Activated CD8-positive, alpha-beta T cell treated with anti-CD3 and anti-CD28 coated beads, Interleukin-2, amount 10 ng/mL, durations not matched to agents 7 days and 5 days (primary cell): ENCODE measurements at places on chromosomes 6 and 20. TPM values are rescaled to one million over a fixed set of nuclear protein-coding genes. Genes with fewer than 3 reads are reported as not detected.

C20orf204 gene
- total RNA-seq: 6.4 TPM

ALDH5A1 gene
- 4.8 TPM for total RNA-seq

CD109 gene
- 4.4 TPM for total RNA-seq

RAB22A gene
- 16.0 TPM for total RNA-seq

OR12D3 gene
- not detected for total RNA-seq

FGD2 gene
- 10.1 TPM for total RNA-seq

PTCRA gene
- not detected for total RNA-seq

TMEM74B gene
- total RNA-seq: 1.1 TPM

OR2H2 gene
- total RNA-seq: not detected

GPR6 gene
- not detected for total RNA-seq

TDRD6 gene
- not detected for total RNA-seq

TRIM10 gene
- total RNA-seq: not detected

PAX1 gene
- not detected for total RNA-seq

SCRT2 gene
- total RNA-seq: not detected

EYS gene
- total RNA-seq: not detected

TMEM244 gene
- not detected for total RNA-seq

CTSZ gene
- 42.4 TPM for total RNA-seq

TRIM31 gene
- not detected for total RNA-seq

SNRNP48 gene
- total RNA-seq: 19.7 TPM

ADGRF5 gene
- total RNA-seq: not detected

CHRNA4 gene
- not detected for total RNA-seq

HDGFL1 gene
- total RNA-seq: not detected

EFCAB8 gene
- total RNA-seq: 1.5 TPM

HLA-DOA gene
- 3.3 TPM for total RNA-seq

LY6G6C gene
- 0.26 TPM for total RNA-seq

SKIC2 gene
- total RNA-seq: 73.4 TPM

DDO gene
- not detected for total RNA-seq

ZNF334 gene
- 1.1 TPM for total RNA-seq

BTBD9 gene
- 9.4 TPM for total RNA-seq

C6orf118 gene
- not detected for total RNA-seq

FHL5 gene
- total RNA-seq: not detected

TRIM40 gene
- total RNA-seq: not detected

LBP gene
- not detected for total RNA-seq

KLC4 gene
- total RNA-seq: 11.1 TPM

TAGAP gene
- 64.5 TPM for total RNA-seq

CLPSL2 gene
- total RNA-seq: not detected

CCN5 gene
- total RNA-seq: not detected

RCAN2 gene
- total RNA-seq: not detected

CCND3 gene
- total RNA-seq: 441 TPM

TCF21 gene
- total RNA-seq: not detected

CST5 gene
- not detected for total RNA-seq

SLC22A2 gene
- total RNA-seq: not detected

SIRPB1 gene
- total RNA-seq: 1.3 TPM

RHAG gene
- not detected for total RNA-seq

OPRM1 gene
- not detected for total RNA-seq

FAM83C gene
- total RNA-seq: not detected

BACH2 gene
- total RNA-seq: 70.9 TPM

OR2B2 gene
- not detected for total RNA-seq

LY6G5C gene
- total RNA-seq: 5.5 TPM

DUSP15 gene
- not detected for total RNA-seq

LYRM4 gene
- 28.9 TPM for total RNA-seq

BMP6 gene
- not detected for total RNA-seq

SCP2D1 gene
- total RNA-seq: not detected
